ENCODE measurements at places on chromosomes 12 and 14. TPM values are rescaled to one million over a fixed set of nuclear protein-coding genes. Genes with fewer than 3 reads are reported as not detected.
A peak's percentile ranks its signal among the peaks of the same experiment; 100 is the strongest.

HCAR2 gene
- total RNA-seq: not detected

DNA sequence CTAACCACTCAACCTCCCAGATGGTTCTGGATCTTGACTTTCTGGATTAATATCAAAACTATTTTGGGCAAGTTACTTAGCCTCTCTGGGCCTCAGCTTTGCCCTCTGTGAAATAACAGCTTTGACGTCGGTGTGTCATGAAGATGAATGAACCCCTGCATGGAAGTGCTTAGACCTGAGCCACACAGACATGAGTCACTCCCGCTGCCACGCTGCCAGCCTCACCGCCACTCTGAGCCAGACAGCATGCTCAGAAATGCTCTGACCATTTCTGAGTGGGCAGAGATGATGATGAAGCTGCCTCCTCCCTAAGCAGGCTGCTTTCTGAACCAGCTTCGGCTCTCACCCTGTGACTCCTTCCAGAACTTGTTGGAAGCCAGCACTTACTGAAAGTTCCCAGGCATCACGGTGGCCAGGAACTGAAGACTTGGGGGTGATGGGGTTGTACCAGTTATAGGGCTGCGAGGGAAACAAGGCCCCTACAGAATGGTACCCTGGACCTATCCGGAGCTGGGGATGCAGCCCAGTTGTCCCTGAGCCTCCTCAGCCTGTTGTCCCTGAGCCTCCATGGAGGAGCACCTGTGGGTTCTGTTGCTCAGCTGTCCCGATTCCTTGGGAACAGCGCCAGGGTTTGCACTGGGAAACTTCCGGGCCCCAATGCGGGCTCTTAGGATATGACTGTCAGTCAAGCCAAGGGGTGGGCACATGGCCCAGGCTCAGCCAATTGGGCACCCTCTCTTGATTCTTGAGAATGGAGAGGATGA, 2.0 kb upstream of the CCDC197 start:
- DNase-seq: no peak

- peak; percentile 39 for DNase-seq
These were observed 57.6 kb upstream of the ATP2B1 start for GRCh38 chr12:89765959-89766824.

- no peak for DNase-seq
These were observed 30.8 kb upstream of the BCL2L14 start for GRCh38 chr12:12039897-12040296.

GRCh38 chr12:44874981-44875416, 1.1 kb downstream of the NELL2 start:
- peak; percentile 18 for DNase-seq

GRCh38 chr12:79764641-79765040, 73.9 kb upstream of the PAWR start:
- DNase-seq: no peak
